Coronary artery (tissue), 2 donors: ENCODE measurements at places on chromosomes 11 and 22.

- no peak for DNase-seq
Measured at GRCh38 chr22:20663137-20663828, 110.6 kb upstream of the SERPIND1 start.

DNA sequence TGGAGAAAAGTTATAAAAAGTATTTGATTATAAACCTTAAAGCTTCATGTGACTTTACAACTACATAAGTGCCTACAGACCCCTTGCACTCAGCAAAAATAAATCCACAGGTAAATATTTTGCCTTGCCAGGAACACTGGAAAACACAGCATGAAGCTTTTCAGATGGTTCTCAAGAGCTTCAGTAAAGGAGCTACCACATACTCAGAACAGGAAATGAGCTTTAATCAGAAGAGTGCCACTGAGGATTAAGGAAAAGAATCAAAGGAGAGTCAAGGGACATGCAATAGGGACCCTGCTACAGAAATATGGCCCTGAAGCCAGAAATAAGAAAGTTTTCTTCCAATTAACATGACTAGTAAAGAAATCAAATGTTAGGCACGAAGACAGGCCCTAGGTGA, 1.2 kb downstream of the CASP1 start:
- DNase-seq = no peak

GRCh38 chr11:106012744-106013143, 9.3 kb downstream of the MSANTD4 start:
- DNase-seq = no peak

GRCh38 chr11:128208329-128209137, 378.8 kb downstream of the ETS1 start:
- no peak for DNase-seq

DNA sequence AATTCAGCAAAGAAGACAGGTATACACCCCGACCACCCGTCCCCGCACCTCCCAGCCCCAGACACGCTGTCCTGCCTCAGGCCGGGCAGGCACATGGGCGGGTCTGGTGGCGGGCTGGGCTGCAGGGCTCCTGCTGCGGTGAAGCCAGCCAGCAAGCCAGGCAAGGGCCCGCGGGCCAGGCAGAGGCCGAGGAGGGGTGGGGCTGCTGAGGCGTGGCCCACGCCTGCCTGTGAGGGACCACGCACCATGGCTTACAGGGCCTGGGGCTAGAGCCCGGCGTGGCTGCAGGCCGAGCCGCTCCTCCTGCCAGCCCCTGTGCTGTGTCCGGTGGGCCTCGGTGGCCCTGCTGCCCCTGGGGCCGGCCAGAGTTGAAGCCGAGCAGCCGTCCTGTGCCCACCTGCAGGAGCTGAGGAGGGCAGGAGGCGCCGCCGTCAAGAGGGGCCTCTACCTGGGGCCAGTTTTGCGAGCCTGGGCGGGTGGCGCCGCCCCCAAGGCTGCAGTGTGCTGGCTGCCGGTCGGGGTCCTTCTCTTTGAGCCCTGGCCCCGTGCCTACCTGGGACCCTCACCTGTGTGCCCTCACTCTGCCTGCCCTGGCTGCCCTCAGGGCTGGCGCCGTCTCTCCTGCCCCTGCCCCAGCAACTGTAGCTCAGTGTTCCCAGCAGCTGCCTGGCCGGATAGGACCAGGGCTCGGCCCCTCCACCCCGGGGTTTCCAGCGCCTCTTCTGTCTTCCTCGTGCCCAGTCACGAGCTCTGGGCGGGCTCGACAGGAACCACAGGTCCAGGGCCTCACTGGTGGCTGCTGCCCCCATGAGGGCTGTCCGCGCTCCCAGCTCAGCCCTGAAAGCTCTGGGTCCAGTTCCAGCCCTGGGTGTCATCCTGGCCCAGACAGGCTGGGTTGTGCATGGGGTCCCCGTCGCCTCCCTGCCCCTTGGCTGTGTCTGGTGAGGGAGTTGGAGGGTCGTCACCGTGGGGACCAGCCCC, 38.4 kb downstream of the MOB2 start:
- no peak for DNase-seq

GRCh38 chr22:23778577-23778900, 5.9 kb downstream of the MMP11 start:
- no peak for DNase-seq

DNA sequence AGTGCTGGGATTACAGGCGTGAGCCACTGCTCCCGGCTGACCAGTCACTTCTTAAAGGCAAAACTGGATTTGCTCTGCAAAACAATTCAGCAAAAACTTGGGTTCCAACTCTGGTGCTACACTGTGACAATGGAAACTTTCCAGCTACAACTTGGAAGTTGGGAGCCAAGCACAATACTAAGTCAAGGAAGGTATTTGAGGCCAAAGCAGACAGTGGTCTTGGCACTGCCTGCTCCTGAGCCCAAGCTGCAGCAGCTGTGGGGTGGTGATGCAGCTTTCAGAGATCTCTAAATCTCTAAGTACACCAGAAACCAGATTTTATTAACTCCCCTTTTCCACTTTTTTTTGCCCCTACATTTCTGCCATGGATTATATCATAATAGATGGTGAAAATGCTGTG, 17.5 kb downstream of the ADM start:
- DNase-seq = no peak

GRCh38 chr11:78916759-78917158, 342.1 kb upstream of the NARS2 start:
- no peak for DNase-seq
